Endothelial cell of umbilical vein (primary cell): ENCODE measurements at places on chromosomes 13 and 19. TPM values are rescaled to one million over a fixed set of nuclear protein-coding genes. Genes with fewer than 3 reads are reported as not detected.

Gene TUBB4A
- not detected in 2 replicates for total RNA-seq

Gene CLDND2
- total RNA-seq: 0.97 TPM in 1 of 2 replicates, not detected in the other

Gene SOX1
- not detected in 2 replicates for total RNA-seq

Gene BRSK1
- 0.44 and 0.46 TPM in 2 replicates for total RNA-seq

Gene C19orf85
- not detected in 2 replicates for total RNA-seq

Gene GAPDHS
- not detected in 2 replicates for total RNA-seq
